ENCODE measurements at places on chromosomes 6 and 20. TPM values are rescaled to one million over a fixed set of nuclear protein-coding genes. Genes with fewer than 3 reads are reported as not detected.

GRCh38 chr6:119331663-119332286 is 17.8 kb downstream of the MAN1A1 start:
- no peak for ATAC-seq

GRCh38 chr6:71452697-71453370 is 164.2 kb downstream of the OGFRL1 start:
- ATAC-seq = no peak

- ATAC-seq = peak; percentile 18
These were observed 68.1 kb downstream of the DLL1 start for GRCh38 chr6:170222498-170223471.

- ATAC-seq = no peak
These were observed 237.2 kb downstream of the TFAP2A start for GRCh38 chr6:10177704-10178103.

- ATAC-seq = no peak
These were observed 38.6 kb downstream of the NKX2-4 start for GRCh38 chr20:21358737-21359136.

DNA sequence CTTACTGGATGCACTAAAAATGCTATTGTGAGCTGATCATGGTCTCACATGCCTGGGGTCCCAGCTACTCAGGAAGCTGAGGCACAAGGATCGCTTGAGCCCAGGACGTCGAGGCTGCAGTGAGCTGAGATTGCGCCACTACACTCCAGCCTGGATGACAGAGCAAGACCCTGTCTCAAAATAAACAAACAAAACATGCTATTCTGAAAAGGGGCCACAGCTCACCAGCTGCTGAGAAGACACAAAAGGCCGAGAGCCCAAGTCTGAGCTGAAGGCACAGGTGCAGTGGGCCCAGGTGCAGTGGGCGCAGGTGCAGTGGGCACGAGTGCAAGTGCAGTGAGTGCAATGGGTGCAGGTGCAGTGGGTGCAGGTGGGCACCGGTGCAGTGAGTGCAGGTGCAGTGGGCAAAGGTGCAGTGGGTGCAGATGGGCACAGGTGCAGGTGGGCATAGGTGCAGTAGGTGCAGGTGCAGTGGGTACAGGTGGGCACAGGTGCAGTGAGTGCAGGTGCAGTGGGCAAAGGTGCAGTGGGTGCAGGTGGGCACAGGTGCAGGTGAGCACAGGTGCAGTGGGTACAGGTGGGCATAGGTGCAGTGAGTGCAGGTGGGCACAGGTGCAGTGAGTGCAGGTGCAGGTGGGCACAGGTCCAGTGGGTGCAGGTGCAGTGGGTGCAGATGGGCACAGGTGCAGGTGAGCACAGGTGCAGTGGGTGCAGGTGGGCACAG is 16.0 kb downstream of the ZBTB46 start:
- no peak for ATAC-seq

DNA sequence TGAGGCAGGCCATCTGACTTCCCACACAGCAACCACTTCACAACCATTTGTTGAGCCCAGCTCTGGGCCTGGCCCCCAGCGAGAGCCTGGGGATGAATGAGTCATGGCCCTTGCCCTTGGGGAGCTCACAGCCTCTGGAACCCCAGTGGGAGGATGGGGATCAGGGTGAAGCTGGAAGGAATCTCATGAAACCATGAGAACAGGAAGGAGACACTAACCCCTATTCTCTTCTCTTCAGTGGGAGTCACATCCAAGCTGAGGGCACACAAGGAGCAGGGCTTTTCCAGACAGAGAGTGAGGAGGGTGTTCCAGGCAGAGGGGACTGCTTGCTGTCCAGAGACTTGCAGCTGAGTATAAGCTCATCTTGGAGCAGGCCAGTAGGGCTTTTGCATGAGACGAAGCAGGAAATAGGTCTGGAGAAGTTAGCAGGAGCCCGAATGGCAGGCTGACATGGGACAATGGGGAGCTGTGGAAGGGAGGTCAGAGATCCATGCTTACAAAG is 7.5 kb downstream of the FOXS1 start:
- no peak for ATAC-seq

- ATAC-seq = no peak
These were observed 2.0 kb downstream of the FLOT1 start for GRCh38 chr6:30740540-30740870.

- no peak for ATAC-seq
These were observed 239.1 kb downstream of the PRKN start for GRCh38 chr6:162488444-162488843.

DNA sequence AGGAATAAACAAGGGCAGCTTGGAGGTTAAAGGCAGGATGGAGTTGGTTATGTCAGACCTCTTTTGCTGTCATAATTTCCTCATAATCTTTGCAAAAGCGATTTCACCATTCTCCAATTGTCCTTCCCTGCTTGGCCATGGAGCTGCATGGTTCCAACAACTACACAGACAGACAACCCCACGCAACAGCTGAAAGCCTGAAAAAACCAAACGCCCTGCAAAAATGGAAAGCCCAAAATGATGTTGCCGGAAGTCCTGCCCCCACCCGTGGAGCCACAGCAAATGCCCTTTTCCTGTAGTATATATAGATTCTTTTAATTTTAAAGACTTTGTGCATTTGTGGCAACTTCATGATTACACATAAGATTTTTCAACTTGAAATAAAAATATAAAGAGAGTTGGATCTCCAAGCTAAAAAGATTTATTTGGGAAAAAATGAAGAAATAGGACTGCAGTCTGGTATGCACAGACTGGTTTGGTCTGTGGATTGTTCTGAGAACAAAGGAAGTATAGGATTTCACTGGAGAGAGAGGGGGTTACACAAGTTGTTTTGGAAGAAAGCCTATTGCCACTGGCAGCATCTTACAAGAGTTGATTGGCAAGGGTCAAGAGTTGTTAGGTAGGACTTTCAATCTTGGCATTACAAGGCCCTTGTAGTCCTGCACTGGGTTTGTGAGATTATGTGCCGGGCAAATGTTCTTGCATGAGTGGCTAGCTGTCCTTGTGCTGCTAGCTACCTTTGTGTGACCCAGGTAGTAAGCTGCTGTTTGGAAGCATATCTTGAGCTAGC is 190.0 kb downstream of the C6orf118 start:
- no peak for ATAC-seq

DNA sequence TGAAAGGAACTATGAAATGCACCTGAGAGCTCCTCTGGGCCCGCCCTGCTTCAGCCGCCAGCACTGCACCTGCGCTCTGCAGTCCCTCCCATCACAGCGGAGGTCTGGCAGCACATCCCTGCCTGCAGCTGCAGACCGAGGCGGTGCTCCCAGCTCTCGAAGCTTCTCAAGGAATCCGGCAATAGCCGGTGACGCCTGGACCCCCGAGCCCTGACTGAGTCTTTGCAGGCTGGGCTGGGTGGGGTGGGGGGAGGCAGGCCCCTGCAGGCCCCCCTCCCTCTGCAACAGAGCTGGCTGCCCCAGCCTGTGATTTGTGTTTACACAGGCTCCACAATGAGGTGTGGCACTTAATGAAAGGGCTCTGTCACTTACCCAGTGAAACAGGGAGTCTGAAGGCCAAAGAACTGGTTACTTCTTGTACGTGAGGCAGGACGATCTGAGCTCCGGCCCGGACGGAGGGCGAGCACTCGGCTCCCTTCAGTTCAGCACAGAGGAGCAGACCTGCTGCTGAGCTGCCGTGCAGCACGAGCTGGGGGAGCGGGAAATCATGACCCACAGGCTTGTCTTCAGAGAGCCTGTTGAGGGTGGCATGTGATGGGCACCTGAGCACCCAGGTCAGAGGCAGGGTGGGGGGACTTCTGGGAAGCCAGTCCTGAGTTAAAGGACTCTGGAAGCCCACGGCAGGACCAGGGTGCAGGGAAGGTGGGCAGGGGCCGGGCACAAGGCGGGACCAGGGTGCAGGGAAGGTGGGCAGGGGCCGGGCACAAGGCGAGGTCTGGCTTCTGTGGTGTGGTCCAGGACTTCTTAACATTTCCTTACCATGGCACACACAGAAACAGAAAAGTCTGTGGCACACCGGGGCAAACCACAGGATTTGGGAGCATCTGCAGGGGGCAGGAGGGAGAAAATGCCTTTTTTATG is 192.3 kb upstream of the THBS2 start:
- peak; percentile 88 for ATAC-seq

GRCh38 chr6:163414946-163415619 is 565 bp downstream of the QKI start:
- ATAC-seq = no peak

DNA sequence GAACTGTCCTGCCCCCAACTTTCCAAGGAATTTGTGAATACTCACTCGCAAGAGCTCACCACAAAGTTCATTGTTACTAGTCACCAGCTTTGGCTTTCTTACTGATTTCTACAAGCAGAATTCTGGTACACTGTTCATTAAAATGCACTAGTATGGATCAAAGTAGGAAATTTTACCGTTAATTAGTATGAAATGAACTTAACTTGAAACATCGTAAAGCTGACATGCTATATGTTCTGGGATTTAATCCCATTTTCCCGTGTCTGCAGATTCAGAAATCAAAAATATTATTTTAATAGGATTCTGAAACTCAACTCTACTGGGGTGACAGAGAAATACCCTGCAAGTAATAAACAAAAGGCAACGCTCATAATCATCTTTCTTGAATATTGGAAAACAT is 399.3 kb downstream of the DOK5 start:
- no peak for ATAC-seq

DNA sequence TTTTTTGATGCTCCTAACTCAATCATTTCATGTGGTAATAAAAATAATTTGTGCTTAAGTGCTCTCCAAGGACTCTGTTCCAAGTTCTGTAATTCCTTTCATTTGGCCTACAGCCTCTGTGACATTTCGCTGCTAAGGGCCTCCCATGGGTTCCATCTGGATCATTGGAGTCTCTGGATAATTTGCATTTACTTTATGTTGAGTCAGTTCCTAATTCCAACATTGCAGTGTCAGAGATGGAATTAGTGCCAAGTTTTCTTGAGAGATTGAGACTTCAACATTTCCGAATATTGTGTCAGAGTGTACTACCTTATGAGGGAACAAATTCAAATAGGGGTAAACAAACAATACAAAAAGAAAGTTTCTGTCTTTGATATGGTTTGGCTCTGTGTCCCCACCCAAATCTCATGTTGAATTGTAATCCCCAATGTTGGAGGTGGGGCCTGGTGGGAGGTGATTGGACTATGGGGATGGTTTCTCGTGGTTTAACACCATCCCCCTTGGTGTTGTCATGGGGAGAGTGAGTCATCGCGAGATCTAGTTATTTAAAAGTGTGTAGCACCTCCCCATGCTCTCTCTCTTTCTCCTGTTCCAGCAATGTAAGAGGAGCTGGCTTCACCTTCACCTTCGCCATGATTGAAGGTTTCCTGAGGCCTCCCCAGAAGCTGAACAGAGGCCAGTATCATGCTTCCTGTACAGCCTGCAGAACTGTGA is 244.1 kb upstream of the TBX18 start:
- no peak for ATAC-seq

- no peak for ATAC-seq
These were observed 42.1 kb upstream of the LOC128125822 start for GRCh38 chr6:63530182-63530581.

DNA sequence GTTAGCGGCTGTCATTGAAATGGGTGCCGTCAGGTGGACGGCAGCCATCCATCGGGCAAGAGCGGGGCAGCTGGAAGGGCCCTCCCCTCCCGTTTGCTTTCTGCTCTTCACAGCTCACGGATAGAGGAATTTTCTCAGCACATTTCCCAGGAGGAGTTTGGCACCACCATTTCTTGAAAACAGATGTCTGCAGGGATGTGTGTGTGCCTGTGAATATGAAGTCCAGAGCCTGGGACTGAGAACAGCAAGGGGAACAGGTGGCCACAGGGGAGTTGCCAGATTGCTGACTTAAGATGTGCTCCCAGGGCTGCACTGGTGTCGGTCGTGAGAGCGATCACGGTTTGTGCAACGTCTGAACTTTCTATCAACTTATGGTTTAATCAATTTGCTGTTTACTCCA is 22.1 kb upstream of the ECI2 start:
- ATAC-seq = no peak

DNA sequence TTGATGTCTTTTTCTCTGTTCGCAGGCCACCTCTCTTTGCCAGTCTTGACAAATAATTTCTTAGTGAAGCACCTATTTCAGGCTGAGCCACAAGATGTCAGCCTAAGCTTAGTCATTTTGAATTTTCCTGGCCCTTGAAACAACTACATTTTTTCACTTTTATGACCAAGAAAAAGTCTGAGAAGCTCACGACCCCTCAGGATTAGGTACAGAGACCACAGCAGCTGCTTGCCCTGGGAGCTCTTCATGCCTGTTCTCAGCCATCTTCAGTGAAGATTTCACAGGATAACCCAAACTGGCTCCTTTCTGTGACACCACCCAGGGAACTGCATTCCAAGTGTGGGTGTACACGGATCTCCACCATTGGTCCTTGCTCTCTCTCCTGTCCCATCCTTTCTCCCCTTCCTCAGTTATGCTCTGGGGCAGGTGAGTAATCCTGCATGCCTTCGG is 38.4 kb upstream of the SPTLC3 start:
- ATAC-seq = peak; percentile 27

DNA sequence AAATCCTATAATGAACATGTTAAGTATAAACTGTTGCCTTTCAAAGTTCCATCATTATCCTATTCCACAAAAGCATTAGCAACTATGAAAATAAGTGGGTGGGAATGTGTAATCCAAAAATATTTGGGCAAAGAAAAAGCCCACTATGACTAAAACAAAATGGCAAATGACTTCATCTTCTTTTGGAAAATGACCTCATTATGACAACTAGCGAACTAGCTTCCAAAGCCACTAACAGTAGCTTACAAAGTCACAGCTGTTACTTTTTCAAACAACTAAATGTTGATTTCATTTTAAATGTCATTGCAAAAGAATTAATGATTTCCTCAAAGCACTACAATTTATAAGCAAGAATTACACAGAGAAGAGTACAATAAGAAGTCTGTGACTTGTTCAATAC is 49.8 kb upstream of the RUNX2 start:
- ATAC-seq = no peak

PRR3 gene
- total RNA-seq = 33.4 TPM

OLIG3 gene
- total RNA-seq = 0.52 TPM

RBM24 gene
- total RNA-seq = 1.3 TPM

ZNF334 gene
- total RNA-seq = 11.7 TPM

SPTLC3 gene
- total RNA-seq = 7.4 TPM

SLC26A8 gene
- total RNA-seq = 0.05 TPM

TXLNB gene
- 1.7 TPM for total RNA-seq

PAX1 gene
- total RNA-seq = not detected

GABRR2 gene
- total RNA-seq = 0.93 TPM

HS3ST5 gene
- 2.2 TPM for total RNA-seq

ZFAND3 gene
- 37.8 TPM for total RNA-seq

SLC2A10 gene
- 9.8 TPM for total RNA-seq

HAO1 gene
- 0.13 TPM for total RNA-seq

POU5F1 gene
- total RNA-seq = 6,546 TPM
